ENCODE measurements at places on chromosomes 1 and 21. TPM values are rescaled to one million over a fixed set of nuclear protein-coding genes. Genes with fewer than 3 reads are reported as not detected.

The CELF3 gene
- total RNA-seq, result not detected

DNA sequence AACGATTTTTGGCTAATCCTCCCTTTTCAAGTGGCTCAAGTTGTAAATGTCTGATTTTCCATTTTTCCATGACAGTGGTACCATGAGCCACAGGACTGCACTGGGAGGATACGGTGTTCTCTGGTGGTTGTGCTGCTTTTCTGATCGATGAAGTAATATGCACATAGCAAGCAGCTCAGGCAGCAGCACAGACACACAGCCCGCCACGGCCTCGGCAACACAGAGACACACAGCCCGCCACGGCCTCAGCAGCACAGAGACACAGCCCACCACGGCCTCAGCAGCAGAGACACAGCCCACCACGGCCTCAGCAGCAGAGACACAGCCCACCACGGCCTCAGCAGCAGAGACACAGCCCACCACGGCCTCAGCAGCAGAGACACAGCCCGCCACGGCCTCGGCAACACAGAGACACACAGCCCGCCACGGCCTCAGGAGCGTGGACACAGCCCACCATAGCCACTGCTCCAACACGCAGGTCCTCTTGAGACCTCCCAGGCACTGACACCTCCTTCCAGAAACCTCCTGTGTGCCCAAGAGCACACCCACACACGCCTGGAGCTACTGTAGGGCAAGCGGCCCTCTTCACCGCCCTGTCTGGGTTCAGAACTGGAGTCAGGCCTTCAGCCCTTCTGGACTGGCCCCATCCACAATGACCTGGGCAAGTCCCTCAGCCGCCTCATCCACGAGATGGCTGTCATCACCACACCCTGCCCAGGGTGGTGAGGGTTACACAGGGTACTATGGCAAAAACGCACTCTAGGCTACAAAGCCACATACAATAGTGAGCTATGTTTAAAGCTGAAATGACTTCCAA is 10.4 kb downstream of the PTTG1IP start:
- DNase-seq, result no peak

The LAMB3 gene
- total RNA-seq, result 1.1 TPM

The ENAH gene
- not detected for total RNA-seq

DNA sequence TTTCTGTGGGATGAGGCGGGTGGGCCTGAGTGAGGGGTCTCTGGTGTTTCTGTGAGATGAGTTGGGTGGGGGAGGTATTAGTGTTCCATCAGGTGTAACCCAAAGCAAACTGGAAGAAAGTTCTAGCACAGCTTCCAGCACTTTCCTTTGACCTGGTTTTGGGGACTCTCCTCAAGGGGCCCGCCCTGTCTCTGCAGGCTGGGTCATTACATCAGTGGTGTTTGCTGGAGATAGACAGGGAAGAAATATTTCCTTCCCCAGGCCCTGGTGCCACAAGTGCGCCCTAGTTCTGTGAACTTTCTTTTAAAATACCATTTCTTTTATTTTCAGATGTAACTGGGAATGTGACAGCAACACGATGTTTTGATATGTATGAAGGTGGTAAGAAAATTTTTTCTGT is 16.5 kb upstream of the MX2 start:
- DNase-seq, result no peak

The CLEC20A gene
- total RNA-seq, result not detected

The A3GALT2 gene
- total RNA-seq, result not detected

GRCh38 chr1:38891753-38892152 is 10.4 kb upstream of the GJA9 start:
- DNase-seq, result no peak

- DNase-seq, result no peak
Measured at GRCh38 chr1:154941333-154942013, 5.0 kb upstream of the PMVK start.

DNA sequence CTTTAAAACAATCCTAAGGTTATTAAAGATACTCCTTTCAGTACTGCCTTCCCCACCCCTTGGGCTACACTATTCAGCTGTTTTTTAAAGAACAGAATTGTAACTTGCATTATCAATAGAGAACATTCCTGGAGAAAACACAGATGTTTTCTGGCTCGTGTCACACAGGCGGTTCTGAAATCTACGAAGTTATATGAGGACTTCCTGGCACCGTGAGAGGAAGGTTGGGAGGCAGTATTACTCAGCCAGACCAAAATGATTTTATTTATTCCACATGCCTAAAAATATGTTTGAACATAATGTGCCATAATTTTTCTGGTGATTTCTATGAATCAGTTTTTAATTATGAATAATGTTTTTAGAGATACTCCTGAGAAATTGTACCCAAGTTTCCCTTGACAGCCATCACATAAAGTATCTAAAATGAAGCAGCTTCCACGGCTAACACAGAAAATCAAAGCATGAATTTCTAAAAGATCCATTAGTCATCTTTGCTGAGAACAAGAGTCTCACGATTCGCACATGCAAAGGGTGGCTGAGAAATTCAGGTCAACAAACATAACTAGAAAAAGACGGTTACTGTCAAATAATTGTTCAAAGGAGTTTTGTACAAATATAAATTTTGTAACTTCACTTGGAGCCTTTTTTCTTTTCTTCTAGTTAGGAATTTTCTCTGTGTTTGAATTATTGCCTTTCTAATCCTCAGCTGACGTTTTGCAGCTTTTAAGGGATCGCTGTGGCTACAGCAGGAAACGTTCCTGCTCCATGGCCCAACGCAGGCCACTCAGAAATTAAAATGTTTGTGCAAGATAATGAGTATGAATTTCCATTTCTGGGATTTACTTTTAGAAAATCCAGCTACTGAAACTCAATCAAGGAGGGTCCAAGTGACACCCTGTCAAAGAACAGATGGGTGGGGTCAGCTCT is 8.0 kb upstream of the SIM2 start:
- DNase-seq, result no peak

- DNase-seq, result no peak
Measured at GRCh38 chr1:153916297-153916696, 6.5 kb downstream of the GATAD2B start.

The MAP10 gene
- 1.9 TPM for total RNA-seq

DNA sequence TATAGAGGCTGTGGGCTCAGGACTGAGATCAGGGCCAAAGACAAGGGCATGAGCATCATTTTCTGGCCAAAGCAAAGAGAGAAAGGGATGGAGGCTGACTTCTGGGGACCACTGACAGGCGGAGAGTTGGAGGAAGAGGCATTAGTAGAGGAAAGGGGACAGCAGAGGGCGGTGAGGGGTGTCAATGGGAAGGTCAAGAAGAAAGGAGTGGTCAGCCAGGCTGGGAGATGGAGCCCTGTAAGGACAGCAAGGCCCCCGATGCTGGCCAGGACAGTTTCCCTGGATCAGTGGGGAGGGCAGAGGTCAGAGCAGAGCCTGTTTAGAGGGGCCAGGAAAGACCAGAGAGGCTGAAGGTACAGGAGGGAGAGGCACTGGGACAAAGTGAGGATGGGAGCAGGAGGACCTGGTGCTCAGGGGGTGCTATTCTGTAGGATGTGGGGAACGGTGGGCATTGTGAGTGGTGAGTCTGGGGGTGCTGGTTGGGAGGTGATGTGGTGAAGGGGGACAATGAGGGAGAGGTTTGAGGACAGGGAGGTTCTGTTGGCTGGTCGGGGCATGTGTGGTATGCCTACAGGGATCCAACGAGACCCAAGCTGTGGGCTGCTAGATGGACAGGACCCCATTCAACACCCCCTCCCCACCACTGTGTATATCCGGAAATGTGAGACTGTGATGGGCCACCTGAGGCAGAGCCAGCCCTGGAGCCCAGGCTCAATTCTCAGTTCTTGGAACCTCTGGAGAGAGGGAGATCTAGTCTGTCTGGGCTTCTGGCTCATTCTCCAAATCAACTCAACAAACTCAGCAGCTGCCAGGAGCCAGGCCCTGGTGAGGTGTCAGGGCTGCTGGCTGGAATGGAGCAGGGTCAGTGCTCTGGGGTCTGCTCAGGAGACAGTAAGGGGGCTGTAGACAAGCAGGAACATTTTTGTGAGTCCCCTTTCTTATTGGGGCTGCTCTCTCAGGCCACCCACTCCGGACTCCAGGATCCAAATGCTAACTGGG is 1.4 kb upstream of the FAM151A start:
- DNase-seq, result no peak

DNA sequence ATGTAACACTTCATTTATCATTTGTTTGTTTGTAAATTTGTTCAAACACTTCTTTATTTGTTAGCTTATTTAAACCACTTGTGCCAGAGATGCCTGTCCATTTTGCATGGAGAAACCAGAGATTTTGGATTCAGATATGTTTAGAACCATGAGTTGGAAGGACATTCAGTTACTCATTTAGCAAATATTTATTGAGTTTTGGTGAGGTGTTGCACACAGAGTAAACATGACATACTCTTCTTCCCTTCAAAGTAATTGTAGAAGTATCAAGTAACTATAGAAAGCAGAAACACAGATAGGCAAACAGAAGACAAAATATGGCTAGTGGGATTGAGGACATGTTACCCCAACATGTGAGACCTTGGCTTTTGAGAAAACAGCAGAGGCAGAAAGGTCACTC is 136.8 kb upstream of the USP25 start:
- DNase-seq, result no peak

GRCh38 chr1:33234588-33234990 is 21.7 kb upstream of the ZNF362 start:
- no peak for DNase-seq

The F11R gene
- 25.9 TPM for total RNA-seq

- DNase-seq, result no peak
Measured at GRCh38 chr1:183632964-183633363, 2.6 kb downstream of the ARPC5 start.

GRCh38 chr1:224735159-224735558 is 119.0 kb downstream of the CNIH3 start:
- no peak for DNase-seq

DNA sequence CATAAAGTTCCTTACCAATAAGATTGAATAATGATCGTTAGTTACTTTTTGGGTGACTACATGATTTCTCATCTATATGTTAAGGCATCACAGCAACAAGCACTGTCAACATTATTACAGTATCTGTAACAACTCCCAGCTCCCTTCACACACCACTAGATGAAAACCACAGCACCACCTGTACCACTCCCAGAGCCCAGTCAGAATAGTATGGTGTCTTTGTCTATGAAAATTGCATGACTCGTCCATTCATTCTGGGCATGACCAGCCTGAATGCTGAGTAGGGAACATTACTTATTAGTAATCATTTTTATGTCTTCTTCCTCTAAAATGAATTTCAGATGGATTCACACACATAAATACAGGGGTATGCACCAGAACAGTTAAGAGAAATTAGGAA is 7.0 kb downstream of the OLFML2B start:
- no peak for DNase-seq

DNA sequence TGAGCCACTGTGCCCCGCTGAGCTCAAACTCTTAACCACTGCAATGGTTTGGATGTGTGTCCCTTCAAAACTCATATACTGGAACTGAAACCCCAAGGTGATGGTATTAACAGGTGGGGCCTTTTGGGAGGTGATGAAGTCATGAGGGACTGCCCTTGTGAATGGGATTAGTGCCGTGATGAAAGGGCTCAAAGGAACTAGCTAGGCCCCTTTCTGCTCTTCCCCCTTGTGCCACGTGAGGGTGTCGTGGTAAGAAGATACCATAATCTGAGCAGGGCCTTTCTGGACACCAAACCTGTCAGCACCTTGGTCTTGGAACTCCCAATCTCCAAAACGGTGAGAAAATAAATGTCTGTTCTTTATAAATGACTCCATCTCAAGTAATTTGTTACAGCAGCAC is 45.5 kb upstream of the SPOCD1 start:
- DNase-seq, result peak; percentile 6

DNA sequence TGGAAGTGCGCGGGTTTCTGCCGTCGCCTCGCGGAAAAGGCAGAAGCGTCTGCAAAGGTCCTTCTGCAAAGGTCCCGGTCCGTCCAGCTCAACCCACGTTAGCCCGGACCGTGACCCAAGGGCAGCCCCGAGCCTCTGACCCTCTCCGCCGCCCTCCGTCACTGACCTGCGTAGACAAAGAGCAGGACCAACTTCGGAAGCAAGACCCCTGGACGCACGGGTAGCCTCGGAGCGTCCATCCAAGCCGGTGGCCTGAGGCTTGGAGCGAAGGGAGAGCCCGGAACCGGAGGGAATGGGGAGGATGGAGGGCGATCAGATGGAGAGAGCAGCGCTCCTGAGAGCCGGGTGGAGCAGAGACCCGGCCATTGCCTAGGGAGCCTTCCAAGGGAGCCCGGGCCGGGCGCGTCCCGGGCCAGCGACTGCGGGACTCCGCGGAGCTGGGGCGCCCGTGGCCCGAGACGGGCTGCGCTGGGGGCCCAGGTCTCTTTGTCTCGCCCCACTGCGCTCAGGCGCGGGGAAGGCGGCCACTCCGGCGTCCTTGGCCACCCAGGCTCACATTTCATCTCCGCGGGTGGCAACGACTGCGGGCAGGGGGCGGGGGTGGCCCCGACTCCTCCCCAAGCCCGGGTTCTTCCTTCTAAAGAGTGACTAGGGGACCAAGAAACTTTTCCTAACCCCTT is at the start of gene CYYR1:
Gene CYYR1, minus strand, starts transcription at position 585 of the 680 bp plus-strand sequence. Its CDS starts 346 bp downstream, at position 239.
- DNase-seq, result no peak

The S100PBP gene
- total RNA-seq, result 31.0 TPM

DNA sequence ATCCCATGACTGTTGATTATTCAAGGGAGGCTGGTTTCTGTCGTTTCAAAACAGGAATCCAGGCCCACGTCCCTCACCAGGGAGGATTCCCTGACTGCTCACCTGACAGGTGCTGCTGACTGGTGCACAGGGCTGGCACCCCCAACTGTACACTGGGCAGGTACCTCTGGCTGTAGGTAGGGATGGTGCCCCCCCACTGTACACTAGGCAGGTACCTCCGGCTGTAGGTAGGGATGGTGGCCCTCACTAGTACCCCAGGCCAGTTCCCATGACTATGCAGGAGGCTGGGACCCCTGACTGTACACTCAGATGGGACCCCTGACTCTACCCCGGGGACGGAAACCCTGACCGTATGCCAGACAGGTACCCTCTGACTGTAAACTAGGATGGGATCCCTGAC is 33.6 kb upstream of the PDE9A start:
- no peak for DNase-seq

The RALGPS2 gene
- total RNA-seq, result 3.8 TPM

- DNase-seq, result no peak
Measured at GRCh38 chr1:208003241-208003640, 92.3 kb upstream of the CD34 start.

GRCh38 chr1:156717351-156717750 is 10.9 kb upstream of the METTL25B start:
- DNase-seq, result no peak

DNA sequence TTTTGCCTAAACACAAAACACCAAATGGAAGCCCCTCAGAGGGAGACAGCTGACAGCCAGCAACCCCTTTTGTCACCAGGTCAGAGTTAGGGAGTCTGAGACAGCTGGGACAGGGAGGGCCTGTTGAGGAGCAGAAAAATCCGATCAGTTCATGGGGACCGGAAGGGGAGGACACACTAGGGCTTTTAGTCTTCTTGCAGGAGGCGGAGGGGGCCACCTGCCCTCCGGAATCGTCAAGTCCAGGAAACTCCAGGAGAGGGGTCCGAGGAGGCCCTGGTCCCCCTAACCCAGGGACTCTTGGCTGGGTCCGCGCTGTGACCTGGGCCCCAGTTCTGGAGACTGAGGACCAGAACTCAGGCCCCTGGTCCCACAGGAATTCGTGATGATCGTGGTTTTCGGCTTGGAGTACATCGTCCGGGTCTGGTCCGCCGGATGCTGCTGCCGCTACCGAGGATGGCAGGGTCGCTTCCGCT is 34.2 kb downstream of the KCNQ4 start:
- DNase-seq, result no peak
